ENCODE measurements at places on chromosomes 5 and 9.

DNA sequence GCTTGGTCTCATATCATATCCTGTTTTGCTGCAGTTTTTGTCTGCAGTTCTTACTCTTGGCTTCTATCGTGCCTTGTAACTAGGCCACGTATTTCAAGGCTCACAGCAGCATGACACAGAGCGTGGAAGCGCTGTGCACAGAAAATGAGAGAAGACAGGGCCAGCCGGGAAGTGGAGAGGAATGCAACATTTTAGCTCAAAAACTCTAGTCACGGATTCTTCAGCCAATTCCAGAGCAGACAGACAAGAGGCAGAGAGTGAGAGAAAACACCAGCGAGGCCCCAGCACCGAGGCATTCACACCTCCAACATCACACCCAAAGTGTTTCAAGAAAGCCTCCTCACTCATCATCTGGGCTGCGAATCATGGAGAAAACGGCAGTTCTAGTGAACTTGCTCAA is 160.8 kb downstream of the DNAH5 start:
- no peak for DNase-seq
- H3K27me3 ChIP-seq = no peaks in the 10 kb centered on the region
- no peak overlapping the region for H3K4me3 ChIP-seq
- H3K36me3 ChIP-seq = no peaks in the 10 kb centered on the region

DNA sequence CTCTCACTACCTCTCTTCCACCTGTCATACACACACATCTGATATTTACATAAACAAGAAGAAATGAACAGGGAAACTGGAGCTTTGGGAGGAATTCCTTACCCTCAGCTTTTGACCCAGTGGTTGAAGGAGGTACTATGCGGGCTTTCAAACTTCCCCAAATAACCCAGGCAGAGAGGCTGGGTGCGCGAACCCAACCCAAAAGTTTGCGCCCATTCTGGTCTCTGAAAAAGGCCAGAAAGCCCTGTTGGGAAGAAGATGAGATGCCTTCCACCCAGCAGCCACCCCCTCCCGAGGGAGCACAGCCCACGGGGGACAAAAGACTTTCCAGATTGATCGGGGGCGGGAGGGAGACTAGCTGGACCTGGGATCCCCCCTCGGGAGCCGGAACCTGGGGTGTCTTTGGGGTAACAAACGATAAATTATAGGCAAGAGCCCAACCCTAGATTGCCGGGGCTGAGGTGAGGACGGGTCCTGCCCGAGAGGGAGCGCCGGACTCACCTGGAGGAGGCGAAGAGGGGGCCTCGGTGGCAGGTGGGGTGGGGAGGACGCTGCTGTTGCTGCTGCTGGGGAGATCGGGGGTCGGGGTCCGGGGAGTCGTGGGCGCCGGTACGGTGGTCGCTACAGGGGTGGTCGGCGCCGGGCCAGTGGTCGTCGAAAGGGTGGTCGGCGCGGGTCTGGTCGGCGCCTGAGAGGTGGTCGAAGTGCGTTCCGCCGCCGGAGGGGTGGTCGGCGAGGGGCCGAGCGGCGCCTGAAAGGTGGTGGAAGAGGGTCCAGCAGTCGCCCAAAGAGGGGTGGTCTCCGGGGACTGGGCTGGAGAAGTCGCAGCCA is 798 bp downstream of the MEGF9 start:
- DNase-seq = peak; percentile 55
- H3K4me3 ChIP-seq = peak overlapping the region; percentile 86
- H3K27me3 ChIP-seq = no peaks in the 10 kb centered on the region
- peaks cover 46% of the 10 kb centered on the region for H3K4me1 ChIP-seq

- no peak for DNase-seq
- H3K36me3 ChIP-seq = no peaks in the 10 kb centered on the region
- H3K27me3 ChIP-seq = peaks cover 4% of the 10 kb centered on the region
- no peak overlapping the region for H3K4me3 ChIP-seq
- H3K27ac ChIP-seq = no peak overlapping the region
- no peaks in the 10 kb centered on the region for H3K4me1 ChIP-seq
Observed at GRCh38 chr5:7714119-7714518, 136.8 kb downstream of the CFAP90 start.

- no peak for DNase-seq
- no peak overlapping the region for H3K27ac ChIP-seq
- H3K36me3 ChIP-seq = no peaks in the 10 kb centered on the region
- no peak overlapping the region for H3K4me3 ChIP-seq
Observed at GRCh38 chr9:69465473-69465872, 140.5 kb downstream of the ENTREP1 start.

GRCh38 chr5:141465351-141465750 is 10.4 kb upstream of the PCDHGC3 start:
- DNase-seq = no peak
- no peaks in the 10 kb centered on the region for H3K4me1 ChIP-seq
- H3K4me3 ChIP-seq = no peak overlapping the region
- H3K36me3 ChIP-seq = no peaks in the 10 kb centered on the region
- H3K27me3 ChIP-seq = peaks cover 24% of the 10 kb centered on the region
- no peak overlapping the region for H3K27ac ChIP-seq

DNA sequence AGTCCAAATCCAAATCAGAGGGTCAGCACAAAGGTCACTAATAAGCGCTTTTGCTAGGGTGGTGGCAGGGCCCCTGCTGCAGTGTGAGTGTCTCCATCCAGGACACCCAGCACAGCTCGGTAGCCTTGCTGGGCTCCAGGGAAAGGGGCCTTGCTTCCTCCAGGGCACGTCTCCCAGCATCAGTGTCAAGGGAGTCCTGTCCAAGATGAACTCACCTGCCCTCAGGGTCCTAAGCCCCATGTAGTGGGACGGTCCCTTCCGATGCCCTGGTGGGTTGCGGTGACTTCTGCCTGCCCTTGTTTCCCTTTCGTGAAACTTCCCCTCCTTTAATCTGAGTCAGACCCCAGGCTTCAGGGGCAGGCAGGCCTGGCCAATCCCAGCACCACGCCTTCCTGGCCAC is 101.7 kb downstream of the ZNF354C start:
- H3K27me3 ChIP-seq = peaks cover 4% of the 10 kb centered on the region
- no peak overlapping the region for H3K4me3 ChIP-seq
- peaks cover under 1% of the 10 kb centered on the region for H3K4me1 ChIP-seq
- DNase-seq = peak; percentile 17
- no peak overlapping the region for H3K27ac ChIP-seq
- H3K36me3 ChIP-seq = no peaks in the 10 kb centered on the region

DNA sequence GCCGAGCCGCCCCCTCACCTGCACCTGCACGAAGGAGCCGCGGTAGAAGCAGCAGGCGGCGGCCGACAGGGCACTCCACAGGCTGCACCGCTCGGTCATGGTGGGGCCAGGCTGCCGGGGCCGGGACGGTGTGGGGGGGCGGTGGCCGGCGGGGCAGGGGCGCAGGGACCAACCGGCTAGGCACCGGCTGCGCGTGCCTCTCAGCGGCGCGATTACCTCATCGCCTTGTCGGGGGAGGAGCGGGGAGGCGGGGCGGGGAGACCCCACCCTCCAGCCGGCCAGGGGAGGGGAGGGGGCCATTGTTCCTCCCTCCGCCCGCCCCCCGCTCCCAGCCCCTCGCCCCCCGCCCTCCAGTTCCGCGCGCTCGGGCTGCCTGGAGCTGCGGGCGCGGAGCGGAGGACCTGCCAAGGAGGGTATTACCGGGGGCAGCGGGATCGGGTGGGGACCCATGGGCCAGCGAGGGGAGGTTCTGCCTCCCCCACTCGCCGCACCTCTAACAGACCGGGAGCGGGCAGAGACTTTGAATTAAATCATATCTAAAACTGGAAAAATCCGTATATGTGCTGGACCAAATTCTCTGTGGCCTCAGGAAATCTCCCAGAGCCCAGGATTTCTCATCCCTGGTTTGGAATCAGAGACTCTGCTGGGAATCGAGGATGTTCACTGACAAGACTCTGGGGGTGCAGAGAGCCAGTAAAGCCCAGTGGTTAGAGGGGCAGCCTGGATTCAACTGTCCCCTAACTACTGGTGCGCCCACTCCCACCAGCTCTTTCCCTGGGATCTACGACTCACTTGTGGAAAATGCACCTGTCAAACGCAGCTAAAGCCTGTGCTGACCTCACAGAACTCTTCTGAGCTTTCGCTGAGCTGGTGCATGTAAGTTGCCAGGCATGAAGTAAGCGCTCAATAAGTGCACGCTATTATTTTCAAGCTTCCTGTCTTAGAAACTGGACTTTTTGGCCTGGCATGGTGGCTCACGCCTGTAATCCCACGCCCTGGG is 20.3 kb upstream of the TOR2A start:
- DNase-seq = no peak
- H3K27me3 ChIP-seq = no peaks in the 10 kb centered on the region
- no peak overlapping the region for H3K4me3 ChIP-seq
- peaks cover 4% of the 10 kb centered on the region for H3K4me1 ChIP-seq

DNA sequence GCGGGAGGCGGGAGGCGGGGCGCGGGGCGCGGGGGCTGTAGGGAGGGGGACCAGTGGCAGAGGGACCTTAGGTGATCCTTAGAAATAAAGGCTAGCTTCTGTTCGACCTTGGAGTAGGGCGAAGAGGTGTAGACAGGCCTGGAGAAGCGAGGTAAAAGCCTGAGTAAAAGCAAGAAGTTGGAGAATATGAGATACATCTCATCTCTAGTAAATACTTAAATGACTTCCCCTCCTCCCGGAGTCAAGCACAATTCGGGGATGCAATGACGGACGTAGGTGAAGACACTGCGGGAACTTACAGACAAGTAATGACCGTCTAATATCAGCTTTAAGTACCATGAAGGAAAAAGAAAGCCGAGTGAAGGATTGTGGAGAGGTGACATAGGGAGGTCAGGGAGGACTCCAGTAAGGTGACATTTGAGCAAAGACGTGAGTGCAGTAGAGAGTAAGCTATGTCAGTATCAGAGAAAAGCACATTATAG is 466 bp downstream of the SMC2 start:
- peak overlapping the region; percentile 98 for H3K4me3 ChIP-seq
- peaks cover 46% of the 10 kb centered on the region for H3K4me1 ChIP-seq
- H3K36me3 ChIP-seq = peaks cover 55% of the 10 kb centered on the region
- peak overlapping the region; percentile 99 for H3K27ac ChIP-seq
- no peak for DNase-seq

- no peaks in the 10 kb centered on the region for H3K36me3 ChIP-seq
- no peak for DNase-seq
- H3K4me3 ChIP-seq = no peak overlapping the region
- no peak overlapping the region for H3K27ac ChIP-seq
- H3K27me3 ChIP-seq = no peaks in the 10 kb centered on the region
Observed at GRCh38 chr9:23483566-23483965, 342.5 kb downstream of the ELAVL2 start.

DNA sequence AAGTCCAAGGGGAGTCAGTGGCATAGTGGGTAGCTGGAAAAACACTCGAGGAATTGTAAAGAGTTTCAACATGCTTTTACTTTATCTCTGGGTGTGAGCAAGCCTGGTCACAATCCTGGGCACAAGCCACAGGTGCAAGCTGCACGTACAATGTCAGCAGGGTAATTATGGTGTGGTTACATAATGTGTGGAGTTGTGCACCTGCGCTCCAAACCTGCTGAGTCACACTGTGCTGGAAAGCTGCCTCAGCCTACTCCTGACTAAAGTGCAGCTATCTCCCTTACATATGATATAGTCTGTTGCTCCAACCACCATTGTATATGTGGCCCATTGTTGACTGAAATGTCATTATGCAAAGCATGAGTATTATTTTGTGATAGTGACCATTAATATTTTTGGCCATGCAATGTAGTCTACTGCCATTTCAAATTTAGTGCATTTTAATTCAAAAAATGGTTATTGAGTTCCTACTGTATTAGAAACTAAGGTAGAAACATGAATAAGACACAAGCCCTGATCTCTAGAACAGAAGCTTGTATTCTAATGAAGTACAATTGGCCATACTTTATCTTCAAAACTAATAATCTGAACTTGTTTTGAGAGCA is 160.9 kb upstream of the SLC30A5 start:
- no peaks in the 10 kb centered on the region for H3K4me1 ChIP-seq
- DNase-seq = no peak
- no peak overlapping the region for H3K4me3 ChIP-seq
- H3K36me3 ChIP-seq = no peaks in the 10 kb centered on the region

GRCh38 chr5:123262216-123262823 is 160.9 kb downstream of the CEP120 start:
- no peak overlapping the region for H3K27ac ChIP-seq
- no peak overlapping the region for H3K4me3 ChIP-seq
- H3K27me3 ChIP-seq = no peaks in the 10 kb centered on the region
- no peak for DNase-seq

- H3K4me3 ChIP-seq = no peak overlapping the region
- H3K4me1 ChIP-seq = peaks cover 23% of the 10 kb centered on the region
- no peak overlapping the region for H3K27ac ChIP-seq
- H3K27me3 ChIP-seq = peaks cover 65% of the 10 kb centered on the region
Observed at GRCh38 chr5:72141440-72142355, 34.4 kb downstream of the MAP1B start.

DNA sequence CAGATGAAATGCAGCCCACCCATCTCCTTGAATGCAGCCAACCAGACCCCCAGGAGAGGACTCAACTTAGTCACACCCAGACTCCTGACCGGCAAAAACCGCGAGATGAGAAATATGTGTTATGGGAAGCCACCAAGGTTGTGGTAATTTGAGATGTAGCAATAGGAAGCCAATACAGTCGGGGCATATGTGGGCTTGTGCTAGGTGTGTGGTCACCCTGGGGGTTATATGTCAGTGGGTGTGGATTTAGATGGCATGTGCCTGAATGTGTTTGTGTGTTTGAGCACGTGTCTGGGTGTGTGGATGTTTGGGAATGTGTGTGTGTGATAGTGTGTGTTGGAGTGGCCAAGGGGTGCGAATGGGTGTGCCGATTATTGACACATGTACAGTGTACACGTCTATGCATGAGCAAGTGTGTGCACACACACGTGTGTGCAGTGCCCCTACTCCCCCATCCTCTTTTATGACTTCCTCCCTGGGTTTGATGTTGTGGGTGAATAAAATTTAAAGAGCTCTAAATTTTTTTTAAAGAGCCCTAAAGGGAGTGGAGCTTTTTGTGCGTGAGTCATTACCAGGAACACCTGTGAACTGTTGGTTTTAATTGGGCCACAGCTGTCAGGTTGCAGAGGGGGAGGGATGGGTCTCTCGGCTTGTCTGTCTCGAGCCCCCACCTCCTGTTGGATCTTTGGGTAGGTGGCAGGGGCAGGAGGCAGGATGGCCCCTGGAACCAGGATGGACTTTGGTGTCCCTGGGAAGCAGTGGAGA is 86.8 kb downstream of the LHX2 start:
- H3K27ac ChIP-seq = no peak overlapping the region
- H3K36me3 ChIP-seq = no peaks in the 10 kb centered on the region
- no peak for DNase-seq
- H3K4me1 ChIP-seq = no peaks in the 10 kb centered on the region
- H3K4me3 ChIP-seq = no peak overlapping the region
- H3K27me3 ChIP-seq = peaks cover 41% of the 10 kb centered on the region

Data from activated T-cell treated with anti-CD3 and anti-CD28 coated beads, Interleukin-2, amount 50 U/mL, for 24 hours (primary cell).